ENCODE measurements at places on chromosomes 3 and 15.

GRCh38 chr3:25904206-25904605 lies 114.3 kb downstream of the OXSM start:
- DNase-seq = no peak

- peak; percentile 19 for DNase-seq
Observed at GRCh38 chr3:45546716-45547701, 47.5 kb upstream of the LIMD1 start.

DNA sequence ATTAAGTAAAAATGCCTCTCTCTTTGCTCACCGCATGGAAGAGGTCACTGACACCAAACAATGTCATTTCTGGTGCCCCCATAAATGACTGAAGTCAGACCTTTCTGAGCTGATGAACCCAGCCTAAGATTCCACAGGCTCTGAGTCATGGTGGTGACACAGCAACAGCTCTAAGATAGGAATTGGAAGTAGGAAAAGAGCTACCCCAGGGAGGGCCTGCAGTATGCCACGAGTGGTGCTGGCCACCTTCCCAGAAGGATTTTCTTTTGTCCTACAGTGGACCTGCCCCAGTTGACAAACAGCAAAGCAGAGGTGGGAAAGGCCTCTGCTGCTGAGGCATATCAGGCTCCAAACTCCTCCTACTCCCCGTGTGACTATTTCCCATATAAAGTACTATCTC lies 208.1 kb downstream of the MINAR1 start:
- no peak for DNase-seq

GRCh38 chr3:87227835-87228144 lies 681 bp downstream of the CHMP2B start:
- DNase-seq = no peak

DNA sequence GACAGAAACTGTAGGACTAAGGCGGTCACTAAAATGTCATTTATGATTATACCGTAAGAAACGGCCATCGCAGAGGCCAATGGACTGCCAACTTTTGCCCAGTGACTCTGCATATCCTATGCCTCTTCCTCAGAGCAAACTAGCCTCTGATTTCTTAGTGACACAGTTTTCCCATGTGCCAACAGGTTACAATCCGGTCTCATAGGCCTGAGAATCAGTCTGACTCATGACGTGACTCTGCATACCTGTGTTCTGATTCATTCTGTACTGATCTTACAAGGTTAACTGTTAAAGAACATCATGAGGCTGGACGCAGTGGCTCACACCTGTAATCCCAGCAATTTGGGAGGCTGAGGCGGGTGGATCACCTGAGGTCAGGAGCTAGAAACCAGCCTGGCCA lies 17.8 kb downstream of the RUBCN start:
- DNase-seq = no peak

DNA sequence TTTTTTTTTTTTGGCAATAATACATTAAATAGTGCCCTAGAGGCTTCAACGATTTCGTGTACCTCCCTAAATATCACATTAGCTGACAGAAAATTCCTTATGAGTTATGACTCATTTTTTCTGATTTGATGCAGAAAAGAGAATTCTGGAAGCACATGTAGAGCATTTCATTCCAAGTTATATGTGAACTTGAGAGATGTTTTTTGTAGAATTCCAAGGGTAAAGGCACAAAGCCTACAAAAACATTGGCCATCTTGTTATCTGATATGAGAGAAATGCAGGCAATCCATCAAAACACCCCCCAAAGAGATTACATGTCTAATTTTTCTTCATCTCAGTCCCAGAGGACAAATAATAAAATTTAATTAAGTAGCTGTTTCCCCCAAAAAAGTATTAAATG lies 6.7 kb upstream of the PFN2 start:
- no peak for DNase-seq

GRCh38 chr3:190746531-190746930 lies 116.0 kb downstream of the GMNC start:
- DNase-seq = no peak

- DNase-seq = no peak
Observed at GRCh38 chr3:61771976-61772375, 210.6 kb downstream of the PTPRG start.

GRCh38 chr15:25544076-25544475 lies 105.3 kb upstream of the UBE3A start:
- DNase-seq = no peak

DNA sequence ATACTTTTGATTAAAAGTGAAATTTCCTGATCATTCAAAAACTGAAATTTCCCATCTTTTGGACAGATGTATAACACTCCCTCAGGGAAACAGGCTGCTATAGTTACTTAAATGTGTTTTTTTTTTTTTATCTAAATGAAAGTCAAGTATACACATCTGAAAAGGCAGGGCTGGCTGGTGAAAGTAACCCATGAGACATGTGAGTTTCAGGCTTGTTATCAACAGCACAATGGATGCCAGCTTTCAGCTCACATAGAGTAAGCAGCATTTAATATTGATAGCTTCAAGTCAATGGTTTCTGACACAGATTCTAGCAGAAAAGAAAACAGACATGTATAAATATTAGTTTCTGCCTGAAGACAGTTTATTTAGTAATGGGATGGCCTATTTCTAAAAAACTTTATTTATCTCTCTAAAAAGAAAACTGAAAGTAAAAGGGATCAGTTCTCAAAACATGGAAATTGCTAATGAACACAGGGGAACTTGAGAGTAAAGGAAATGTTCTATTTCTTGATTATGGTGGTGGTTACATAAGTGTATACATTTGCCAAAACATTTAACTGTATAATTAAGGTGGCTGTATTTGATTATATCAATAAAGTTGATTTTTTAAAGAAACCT lies 89.7 kb upstream of the CMC1 start:
- DNase-seq = no peak

DNA sequence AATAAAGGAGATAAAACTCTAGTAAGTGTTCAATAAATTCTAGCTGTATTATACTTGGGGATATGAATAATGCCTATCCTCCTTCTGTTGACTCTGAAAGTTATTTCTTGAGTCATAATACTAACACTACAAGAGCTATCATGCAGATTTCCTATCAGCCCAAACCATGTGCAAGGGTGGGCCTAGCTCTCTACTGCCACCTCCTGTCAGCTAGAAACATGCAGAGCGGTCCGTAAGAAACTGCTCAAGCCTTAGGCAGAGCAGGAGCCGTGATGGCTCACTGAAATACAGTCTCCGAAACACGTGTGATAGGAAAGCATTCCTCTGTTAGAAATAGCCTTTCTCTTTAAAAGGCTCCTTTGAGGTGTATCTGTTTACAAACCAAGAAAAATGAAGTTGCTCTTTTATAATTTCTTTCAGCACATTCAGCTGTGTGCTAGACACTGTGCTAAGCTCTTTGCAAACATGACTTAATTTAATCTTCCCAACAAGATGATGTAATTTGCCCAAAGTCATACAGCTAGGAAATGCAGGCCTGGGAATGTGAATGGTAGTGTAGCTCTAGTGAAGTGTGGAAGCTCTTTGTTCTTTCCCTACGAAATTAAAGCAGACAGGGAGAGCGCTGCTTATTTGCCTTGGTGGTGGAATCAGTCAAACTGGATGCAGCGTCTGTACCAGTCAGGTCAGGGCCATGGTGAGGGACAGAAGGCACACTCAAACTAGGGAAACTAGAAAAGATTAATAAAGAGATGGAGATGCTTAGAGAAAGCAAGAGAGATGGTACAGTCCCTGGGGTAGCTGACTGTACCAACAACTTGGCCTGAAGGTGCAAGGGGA lies 43.1 kb downstream of the MTHFS start:
- peak; percentile 39 for DNase-seq

- peak; percentile 36 for DNase-seq
Observed at GRCh38 chr3:44114142-44114541, 127.5 kb upstream of the TOPAZ1 start.

GRCh38 chr3:38127611-38128302 lies 9.2 kb downstream of the ACAA1 start:
- DNase-seq = no peak

- DNase-seq = no peak
Observed at GRCh38 chr3:140416666-140417065, 261.2 kb upstream of the TRIM42 start.

DNA sequence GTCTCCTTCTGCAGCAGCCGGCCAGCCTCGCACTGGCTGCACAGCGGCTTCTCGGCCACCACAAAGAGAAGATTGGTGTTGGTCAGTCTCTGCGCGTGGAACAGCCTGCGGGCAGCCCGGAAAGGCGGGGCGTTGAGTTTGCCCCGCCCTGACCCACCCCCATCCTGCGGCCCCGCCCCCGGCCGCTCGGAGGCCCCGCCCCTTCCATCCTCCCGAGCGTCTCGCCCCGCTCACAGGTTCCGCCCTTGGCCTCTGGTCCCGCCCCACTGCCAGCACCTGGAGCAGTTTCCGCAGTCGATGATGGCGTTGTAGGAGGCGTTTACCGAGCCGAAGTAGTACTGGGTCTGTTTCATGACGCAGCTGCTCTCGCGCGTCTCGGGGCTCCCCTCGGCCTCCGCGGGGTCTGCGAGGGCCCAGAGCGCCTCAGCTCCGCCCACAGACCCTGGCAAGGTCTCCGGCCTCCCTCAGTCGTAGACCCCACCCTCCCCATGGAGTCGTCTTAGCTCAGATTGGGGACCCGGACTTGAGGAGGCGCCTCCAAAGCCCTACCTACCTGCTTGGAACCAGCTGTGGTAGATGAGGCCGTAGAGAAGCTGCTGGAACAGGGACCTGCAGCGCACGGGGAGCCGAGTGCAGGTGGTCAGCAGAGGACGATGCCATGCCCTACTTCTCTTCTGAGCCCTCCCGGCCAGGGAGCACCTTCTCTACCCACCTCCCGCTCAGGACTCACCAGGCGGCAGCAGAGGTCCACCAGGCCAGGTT lies 5.9 kb upstream of the TMEM115 start:
- DNase-seq = peak; percentile 90

DNA sequence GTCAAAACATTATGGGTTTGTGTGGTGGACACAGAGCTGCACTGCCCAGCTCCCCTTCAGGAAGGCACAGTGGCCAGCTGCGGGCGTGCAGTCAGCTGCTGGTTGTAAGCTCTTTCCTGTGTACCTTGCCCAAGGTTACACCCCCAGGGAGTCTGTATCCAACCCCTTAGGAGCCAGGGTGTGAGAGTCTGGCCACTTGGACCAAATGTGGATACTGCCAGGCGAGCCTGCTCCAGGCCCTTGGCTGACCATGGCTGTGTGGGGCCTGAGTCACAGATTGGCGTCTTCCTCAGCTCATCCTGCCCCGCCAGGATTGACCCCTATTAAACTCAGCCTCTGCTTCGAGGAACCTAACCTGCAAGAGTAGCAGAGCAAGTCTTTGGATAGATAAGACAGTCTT lies 56.9 kb downstream of the ABHD5 start:
- no peak for DNase-seq

- DNase-seq = no peak
Observed at GRCh38 chr15:81084716-81085115, 49.4 kb upstream of the CFAP161 start.

DNA sequence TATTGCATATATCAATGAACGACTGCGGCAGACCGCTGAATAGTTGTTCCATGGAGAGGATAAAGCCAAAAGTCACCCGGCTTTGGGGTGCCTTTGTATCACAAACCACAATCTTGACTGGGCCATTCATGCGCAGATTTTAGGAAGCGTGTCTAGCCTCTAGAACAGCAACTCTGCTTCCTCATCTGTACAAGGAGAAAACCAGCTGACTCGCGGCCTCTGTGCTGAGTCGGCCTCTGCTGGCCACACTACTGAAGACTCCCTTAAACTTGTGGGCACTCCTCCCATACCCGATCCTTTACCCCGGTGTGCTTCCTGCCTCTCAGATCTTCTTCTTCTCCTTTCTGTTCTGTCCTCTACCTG lies 872 bp downstream of the DLEC1 start:
- no peak for DNase-seq

DNA sequence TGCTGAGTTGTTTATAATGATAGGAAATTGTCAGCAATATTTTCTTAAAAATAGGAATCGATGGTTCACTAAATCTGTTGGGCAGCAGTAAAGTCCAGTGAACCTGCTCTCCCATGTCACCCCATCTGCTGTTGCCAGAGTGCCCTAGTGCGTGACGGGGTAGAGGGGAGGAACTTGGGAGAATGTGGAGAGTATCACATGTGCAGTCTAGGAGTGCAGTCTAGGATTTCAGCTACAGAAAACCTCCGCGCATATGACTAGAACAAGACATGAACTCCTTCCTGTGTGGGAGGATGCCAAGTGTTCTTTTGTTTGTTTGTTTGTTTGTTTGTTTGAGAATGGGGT lies 74.6 kb upstream of the ACAD9 start:
- DNase-seq = no peak

GRCh38 chr3:41007399-41007798 lies 191.9 kb upstream of the CTNNB1 start:
- no peak for DNase-seq

DNA sequence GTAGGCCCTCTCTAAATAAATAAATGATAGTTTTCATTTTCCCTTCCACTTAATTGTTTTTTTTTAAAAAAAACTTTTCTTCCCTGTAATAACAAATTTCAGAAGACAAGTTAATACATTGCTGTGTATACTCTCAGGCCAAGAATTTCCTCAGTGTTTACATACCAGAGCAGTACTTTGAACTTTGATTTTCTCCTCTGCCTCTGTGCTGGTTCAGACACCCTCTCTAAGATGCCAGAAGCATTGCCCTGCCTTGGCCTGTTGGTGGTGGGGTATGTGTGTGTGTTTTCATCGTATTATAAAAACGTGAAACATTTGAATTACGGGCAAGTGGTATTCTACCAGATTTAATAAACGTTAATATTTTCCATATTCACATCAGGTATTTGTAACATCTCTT lies 70.1 kb downstream of the SMAD3 start:
- DNase-seq = no peak

DNA sequence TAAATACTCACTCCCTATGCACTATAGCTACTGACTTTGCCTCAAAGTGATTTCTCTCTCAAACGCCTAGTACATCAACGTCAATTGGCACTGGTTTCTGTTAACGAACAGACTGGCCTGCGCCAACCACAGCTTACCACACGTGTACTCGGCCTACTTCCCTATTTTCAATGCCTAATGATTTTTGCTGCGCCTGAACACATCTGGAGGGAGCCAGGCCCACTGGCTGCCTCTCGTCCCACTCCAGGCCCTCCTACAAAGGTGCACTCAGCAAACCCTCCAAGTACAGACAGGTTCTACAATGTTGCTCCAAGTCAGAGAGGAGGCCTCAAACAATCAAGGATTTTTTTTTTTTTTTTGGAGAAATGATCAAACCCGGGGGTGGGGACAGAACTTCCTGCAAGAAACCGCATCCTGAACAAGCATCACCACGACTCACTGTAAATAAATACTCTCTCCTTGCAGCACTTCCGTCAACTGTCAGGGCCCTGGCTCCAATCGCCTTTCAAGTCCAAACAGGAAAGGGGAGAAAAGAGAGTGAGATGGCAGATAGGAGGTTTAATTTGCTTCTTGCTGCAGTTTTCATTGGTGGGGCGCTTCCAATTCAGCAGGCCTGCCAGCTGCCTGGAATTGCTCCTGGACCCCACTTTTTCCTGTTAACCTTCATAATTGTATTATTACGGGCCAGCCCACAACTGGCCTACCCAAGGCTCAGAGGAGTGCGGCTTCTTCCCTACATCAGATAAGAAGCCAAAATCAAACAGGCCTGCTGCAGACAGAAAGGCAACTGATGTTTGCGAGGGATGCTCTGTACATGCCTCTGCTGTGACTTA lies 139.3 kb downstream of the FOXP1 start:
- no peak for DNase-seq

GRCh38 chr3:123939706-123940105 lies 21.3 kb downstream of the CCDC14 start:
- DNase-seq = no peak

All from stimulated activated CD8-positive, alpha-beta memory T cell treated with anti-CD3 and anti-CD28 coated beads, Interleukin-4, amount 100 ng/mL, for 24 hours (primary cell).